Lung microvascular endothelial cell (primary cell): ENCODE measurements at places on chromosomes 7 and 10. TPM values are rescaled to one million over a fixed set of nuclear protein-coding genes. Genes with fewer than 3 reads are reported as not detected.

DNA sequence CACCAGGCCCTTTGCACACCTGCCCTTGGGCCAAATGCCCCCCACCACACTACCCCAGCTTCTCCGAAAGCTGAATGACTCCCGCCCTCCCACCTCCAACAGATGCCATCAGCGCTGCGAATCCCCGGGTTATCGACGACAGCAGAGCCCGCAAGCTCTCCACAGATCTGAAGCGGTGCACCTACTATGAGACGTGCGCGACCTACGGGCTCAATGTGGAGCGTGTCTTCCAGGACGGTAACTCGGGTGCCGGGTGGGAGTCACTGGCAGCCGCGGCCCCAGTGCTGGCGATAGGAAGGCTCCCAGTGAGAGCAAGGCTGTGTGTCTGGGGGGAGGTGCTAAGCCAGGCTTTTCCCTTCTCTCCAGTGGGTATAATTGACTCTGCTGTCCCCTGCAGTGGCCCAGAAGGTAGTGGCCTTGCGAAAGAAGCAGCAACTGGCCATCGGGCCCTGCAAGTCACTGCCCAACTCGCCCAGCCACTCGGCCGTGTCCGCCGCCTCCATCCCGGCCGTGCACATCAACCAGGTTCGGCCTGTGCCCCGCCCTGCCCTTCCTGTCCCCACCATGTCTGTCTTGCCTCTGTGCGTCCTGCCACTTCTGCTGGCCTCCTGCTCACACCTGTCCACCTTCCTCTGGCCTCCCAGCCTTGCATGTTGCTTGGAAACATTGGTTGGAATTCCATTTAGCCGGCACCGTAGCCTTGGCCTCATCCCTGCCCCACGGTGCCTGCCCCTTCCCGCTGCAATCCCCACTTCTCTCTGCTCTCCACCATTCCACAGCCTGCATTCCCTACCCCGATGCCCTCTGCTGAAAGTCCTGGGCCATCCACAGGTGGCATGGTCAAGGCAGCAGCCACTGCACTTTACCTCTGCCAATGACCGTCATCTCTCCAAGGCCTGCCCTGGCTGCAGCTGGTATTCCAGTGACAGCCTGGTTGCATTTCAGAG is 32.1 kb downstream of the AGAP3 start:
- DNase-seq: no peak

- no peak for DNase-seq
Measured at GRCh38 chr7:12884033-12884432, 196.6 kb downstream of the ARL4A start.

DNA sequence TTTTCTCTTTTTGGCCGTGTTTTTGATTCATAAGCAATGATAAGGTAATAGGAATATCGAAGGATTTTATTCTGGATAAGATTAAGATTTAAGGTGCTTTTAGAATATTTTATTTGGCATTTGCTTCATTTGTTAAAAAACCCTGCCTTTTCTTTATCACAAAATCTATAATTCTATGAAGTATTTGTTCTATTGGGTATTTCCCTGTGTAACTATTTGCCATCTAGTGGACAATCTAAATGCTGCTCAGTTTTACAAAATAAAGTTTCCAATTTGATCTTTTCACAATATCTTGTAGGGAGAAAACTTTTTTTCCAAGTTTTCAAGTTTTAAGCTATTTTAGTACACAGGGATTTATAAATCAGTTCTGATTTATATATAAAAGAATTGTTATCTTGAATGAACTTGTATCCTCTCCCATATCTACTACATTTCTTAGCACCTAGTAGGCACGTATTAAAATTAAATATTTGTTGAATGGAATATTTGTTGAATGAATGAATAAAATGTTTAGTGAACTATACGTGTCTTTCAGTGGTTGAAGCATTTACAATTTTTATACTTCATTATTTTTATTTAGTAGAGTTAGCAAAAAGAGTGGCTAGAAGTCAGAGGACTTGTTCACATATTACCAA is 26.5 kb downstream of the ANKRD7 start:
- DNase-seq: no peak

- no peak for DNase-seq
Measured at GRCh38 chr7:159019111-159019510, 125.6 kb downstream of the VIPR2 start.

Gene LGI1
- not detected in 2 replicates for total RNA-seq

DNA sequence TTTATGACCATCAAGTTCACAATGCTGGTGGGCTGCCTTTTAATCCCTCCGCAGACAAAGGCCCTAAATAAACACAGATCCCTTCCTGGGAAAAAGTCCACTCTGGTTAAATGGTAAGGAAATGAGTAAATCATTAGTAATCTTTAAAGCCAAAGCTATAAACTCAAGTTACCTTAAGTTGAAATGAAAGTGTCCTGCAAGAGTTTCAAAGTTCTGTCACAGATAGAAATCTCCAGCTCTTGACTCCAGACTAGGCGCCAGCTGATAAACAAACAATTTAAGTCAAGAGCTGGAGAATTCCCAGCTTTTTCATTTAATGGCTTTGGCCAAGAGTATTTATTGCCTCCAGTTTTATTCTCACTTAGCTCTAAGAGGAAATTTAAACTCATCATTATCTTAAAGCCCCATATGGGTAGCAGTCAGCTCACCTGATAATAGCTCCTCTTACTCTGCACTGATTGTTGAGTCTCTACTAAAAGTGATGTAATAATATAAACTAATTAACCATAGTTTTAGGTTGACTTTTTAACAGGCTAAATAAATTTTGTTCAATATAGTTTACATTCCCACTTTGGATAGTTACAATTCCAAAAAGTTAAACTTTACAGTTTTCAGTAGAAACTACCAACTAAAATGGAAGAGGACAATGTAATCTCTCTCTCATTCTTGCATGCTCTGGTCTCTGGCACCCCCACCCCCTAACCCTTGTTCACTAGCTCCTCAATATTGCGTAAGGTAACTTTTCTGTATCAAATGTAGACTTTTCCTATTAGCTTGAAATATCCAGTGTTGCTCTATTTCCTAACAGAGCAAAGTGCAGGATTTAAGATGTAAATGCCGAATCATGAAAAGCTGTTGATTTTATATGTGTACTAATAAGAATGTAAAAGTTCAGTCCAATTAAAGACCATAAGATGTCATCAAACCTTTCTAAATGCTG is 56.1 kb downstream of the HIBADH start:
- peak; percentile 91 for DNase-seq

DNA sequence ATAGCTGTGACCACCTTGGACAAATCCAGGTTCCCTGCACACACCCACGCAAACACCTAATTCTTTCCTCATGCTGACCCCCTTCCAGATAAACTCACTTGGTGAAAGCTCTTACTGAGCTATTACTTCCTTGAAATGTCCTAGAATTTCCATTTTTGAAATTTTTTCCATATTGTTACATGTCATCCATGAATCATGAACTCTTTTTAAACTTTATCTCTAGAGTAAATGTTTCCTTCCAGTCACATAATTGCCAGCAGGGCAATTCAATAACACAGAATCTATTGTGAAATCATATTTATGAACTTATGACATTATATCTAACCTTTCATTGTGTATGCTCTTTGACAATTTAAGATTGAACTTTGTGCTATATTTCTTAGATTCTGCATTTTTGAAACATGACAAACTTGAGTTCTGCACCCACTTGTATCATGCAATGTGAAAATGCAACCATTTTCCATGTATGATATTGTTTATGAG is 26.8 kb upstream of the FGL2 start:
- DNase-seq: peak; percentile 21

Gene CHN2
- 0.44 and 0.79 TPM in 2 replicates for total RNA-seq

- DNase-seq: no peak
Measured at GRCh38 chr10:132098539-132099388, 33.0 kb downstream of the JAKMIP3 start.

DNA sequence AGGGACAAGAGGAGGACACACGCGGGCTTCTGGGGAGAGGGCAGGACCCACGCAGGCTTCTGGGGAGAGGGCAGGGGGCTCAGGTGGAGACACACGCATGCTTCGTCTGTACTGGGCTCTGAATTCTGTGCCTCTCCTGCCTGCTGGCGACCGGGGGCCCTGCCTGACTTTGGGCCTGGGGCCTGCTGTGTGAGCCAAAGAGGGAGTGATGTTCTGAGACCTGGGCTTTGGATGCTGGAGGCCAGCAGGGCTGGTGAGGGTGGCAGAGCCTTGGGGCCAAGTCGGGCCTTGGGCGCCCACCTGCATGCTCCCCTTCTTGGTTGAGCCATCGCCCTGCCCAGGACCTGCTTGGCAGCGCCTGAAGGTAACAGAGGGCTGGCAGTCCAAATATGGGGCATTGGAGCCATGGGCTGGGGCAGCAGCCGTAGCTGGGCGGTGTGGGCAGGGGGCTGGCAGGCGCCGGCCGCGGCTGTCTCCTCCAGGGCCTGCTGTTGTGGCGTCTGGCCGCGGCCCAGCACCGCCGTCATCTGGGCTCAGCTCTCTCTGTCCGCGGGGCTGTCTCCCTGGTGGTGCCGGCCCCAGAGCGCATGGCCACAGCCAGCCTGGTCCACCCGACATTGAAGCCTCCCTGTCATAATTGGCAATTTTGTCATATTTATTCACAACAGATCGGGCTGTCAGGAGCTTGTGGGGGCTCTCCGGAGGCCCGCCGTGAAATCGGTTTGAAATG is 78.9 kb downstream of the UNCX start:
- DNase-seq: no peak

DNA sequence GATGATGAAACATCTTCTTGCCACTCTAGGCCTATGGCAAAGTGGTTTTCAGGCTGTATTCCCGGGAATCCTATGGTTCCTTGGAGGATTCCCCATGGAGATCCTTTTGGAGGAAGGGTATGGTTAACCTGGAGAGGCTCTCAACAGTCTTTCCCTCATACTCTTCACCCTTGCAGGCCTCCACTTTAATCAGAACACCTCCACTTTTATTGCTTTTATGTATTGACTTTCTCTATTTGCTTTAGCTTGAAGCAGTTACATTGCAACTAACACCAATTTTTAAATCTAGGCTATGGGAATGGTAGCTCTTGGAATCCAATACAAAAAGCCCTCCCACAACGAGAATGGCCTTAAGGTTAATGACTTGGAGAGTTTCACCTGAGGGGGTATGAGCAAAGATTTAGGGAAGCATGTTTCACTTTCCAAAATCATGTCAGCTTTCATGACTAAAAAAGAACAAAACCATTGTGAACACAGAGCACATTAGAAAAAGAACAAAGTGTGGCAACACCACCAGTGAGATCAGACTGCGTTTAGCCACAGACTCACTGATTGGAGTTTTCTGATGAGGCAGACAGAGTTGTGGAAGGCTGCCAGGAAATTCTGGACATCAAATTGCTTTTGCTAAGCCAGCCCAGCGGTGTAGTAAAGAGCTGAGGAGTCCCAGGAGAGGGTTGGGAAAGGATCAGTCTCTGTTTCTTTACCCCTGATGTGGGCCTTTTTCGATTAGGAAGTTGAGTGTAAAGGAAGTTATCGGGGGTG is 130.4 kb upstream of the BMPER start:
- DNase-seq: peak; percentile 90

DNA sequence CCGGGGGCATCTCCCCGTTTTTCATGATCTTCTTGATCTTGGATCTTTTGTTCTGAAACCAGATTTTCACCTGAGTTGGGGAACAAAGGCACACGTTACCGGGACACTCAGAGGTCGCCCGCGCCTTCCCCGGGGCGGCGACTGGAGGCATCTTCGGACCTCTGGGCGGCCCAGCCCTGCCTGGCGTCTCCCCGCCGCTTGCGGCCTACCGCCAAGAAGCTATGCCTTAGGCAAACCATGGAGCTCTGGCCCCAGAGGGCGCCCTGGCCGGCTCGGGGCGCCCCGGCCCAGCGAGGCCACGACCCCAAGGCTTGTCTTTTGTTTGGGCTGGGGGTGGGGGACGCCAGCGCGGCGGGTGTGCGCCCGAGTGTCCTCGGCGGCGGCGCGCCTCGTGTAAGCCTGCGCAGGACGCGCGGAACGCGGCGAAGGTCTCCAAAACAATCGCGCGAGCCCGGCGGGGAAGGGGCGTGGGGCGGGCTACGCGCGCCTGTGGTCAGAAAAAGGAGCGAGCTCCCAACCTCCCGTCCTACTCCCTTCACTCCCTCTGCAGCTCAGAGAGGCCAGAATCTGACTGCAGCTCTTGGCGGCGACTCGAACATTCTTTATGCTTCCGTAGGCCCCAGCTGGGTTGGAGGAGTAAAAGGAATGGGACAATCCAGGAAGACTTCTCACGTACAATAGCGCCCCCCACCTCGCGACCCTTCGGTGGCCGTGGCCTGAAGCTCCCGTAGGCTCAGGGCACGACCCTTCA is 3.5 kb downstream of the DLX5 start:
- no peak for DNase-seq

GRCh38 chr10:20993389-20993788 is 96.3 kb upstream of the NEBL start:
- DNase-seq: no peak

- DNase-seq: no peak
Measured at GRCh38 chr10:120744040-120744439, 107.1 kb upstream of the WDR11 start.

DNA sequence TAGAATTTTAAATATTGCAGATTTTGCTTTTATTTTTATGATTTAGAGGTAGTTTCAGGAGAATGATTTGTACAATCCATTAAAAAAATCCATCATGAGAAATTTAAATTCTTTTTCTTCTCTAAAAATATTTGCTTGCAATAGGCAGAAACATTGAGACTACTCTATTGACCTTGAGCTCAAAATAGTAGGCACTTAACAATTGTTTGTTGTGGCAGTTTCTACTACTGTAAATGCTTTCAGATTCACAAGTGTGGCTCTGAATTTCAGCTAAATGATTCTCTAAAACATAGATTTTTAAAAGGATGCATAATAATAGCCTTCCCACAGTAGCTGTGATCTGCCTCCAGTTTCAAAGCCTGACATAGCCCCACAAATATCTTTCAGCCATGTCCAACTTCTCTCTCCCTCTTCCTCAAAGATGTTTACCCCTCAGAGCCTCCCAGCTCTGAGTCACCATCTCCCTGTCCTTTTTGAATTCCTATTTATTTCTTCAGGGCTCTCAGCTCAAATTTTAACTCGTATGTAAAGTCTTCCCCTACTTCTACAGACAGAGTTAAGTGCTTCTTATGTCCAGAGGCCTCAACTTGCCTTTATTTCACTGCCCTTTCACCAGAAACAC is 160.5 kb downstream of the AOAH start:
- DNase-seq: no peak

Gene ZNF467
- 5.0 and 6.3 TPM in 2 replicates for total RNA-seq

GRCh38 chr10:91140995-91141549 is 79.4 kb upstream of the PCGF5 start:
- DNase-seq: no peak

DNA sequence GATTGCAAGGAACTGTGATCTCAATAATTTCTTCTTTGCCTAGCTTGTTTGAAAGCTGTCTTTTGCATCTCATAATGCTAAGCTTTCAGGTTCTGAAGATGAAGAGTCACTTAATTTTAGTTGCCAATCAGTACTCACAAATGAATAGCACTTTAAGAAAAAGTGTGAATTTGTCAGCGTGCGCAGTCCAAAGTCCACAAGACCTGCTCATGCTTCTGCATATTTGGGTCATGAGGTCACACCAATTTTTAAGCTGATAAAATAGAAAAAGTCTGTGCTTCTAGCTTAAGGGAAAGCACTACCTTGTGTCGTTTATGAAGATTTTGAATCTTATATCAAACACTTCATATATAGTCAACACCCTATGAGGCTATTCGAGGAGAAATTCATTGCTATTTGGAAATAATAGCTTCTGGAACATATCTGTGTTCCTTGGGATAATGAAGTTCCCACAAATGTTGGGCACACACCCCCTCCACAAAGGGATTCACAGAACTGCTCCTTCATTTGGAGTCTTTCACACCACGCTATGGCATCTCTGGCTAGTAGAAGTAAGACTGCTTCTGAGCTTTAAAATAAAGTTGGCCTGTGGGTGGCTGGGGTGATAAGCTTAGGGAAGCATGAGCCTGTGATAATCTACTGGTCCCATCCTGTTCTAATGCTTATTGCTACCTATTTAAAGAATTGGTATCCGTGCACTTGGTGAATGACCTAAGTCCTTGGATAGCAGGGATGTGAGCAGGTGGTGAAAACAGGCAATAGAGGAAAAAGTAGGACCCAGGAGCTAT is 33.3 kb downstream of the A1CF start:
- no peak for DNase-seq
